Breast epithelium (tissue), 4 donors: ENCODE measurements at places on chromosomes 16 and 17. TPM values are rescaled to one million over a fixed set of nuclear protein-coding genes. Genes with fewer than 3 reads are reported as not detected.

Gene SLC35G6
- not detected for total RNA-seq

Gene ATAD5
- 1.6 TPM for total RNA-seq

Gene CASKIN1
- 0.44 TPM for total RNA-seq

Gene MARCHF10
- under 0.01 TPM for total RNA-seq

Gene G6PC1
- total RNA-seq = not detected

Gene MYO15B
- total RNA-seq = 121 TPM

Gene INCA1
- total RNA-seq = 2.9 TPM

Gene KRT33A
- total RNA-seq = not detected

Gene EVPLL
- 0.73 TPM for total RNA-seq

Gene STX1B
- 2.6 TPM for total RNA-seq

Gene SNX11
- total RNA-seq = 14.2 TPM

Gene TBC1D3B
- total RNA-seq = 7.6 TPM

Gene CCDC78
- 2.6 TPM for total RNA-seq

Gene SLFN13
- total RNA-seq = 33.7 TPM

Gene LITAFD
- not detected for total RNA-seq

Gene FSCN2
- 1.6 TPM for total RNA-seq

Gene SPHK1
- 23.0 TPM for total RNA-seq

Gene SLFN14
- not detected for total RNA-seq

Gene NPIPA3
- total RNA-seq = not detected

Gene CRHR1
- total RNA-seq = not detected

Gene CDH13
- 11.5 TPM for total RNA-seq

Gene MT1A
- total RNA-seq = 130 TPM

Gene ABR
- 75.0 TPM for total RNA-seq

Gene CFAP97D1
- total RNA-seq = not detected

Gene TNS4
- not detected for total RNA-seq

Gene ERAL1
- total RNA-seq = 26.4 TPM

Gene CACNG1
- total RNA-seq = not detected

Gene NPIPA7
- total RNA-seq = 5.6 TPM

Gene CCL17
- not detected for total RNA-seq

Gene SOX15
- total RNA-seq = 1.3 TPM
